ENCODE measurements at places on chromosomes 7 and 10. TPM values are rescaled to one million over a fixed set of nuclear protein-coding genes. Genes with fewer than 3 reads are reported as not detected.

DNA sequence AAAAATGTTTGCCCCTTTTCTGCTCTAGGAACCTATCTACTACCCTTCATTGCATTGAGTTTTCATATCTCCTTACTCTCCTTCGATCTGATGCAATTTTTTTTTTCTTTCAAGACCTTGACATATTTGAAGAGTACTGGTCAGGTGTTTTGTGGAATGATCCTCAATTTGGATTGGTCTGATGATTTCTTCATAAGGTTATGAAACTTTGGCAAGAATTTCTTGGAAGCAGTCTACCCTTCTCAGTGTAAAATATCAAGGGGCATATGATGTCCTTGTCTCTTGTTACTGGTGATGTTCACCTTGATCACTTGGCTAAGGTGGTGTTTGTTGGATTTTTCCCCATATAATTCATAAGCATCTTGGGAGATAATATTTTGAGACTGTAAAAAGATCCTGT lies 64.7 kb downstream of the CPED1 start:
- DNase-seq = no peak
- H3K27me3 ChIP-seq = no peaks in the 10 kb centered on the region
- H3K27ac ChIP-seq = no peak overlapping the region

Gene NPSR1
- not detected for polyA plus RNA-seq

DNA sequence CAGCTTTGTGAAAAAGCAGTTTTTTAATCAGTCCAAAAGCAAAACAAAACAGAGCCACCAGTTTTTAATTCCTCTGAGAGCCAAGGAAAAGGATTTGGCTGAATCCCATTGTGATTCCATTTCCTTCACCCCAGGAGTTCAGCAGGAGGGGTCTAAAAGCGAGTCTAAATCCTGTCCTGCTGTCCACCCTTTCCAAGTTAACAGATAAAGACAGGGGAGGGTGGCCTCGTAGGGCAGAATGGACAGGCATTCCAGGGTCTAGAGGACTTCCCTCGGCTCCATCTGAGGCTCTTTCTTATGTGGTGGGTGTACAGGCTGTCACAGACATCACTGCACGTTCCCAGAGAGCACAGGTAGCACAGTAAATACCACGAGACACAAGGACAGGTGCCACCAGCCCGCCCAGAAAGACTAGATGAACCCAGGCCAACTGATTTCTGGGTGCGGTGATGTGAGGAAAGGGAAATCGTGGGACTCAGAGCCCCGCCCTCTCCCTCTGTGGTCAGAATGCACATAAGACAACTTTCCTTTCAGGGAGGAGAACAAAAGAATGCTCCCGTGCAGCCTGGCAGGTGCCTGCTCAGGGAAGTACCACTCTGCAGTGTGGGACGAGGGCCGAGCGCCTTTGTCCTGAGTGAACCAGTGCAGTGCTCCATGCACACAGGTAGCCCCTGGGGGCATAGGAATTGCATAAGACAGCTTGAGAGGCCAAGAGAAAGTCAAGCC lies 119.7 kb downstream of the ABLIM1 start:
- H3K36me3 ChIP-seq = peaks cover 8% of the 10 kb centered on the region
- no peak overlapping the region for H3K4me3 ChIP-seq
- no peak for DNase-seq

GRCh38 chr7:102933763-102934162 lies 21.0 kb downstream of the LRRC17 start:
- no peak for DNase-seq
- no peaks in the 10 kb centered on the region for H3K27me3 ChIP-seq

GRCh38 chr7:16114633-16115032 lies 306.7 kb downstream of the CRPPA start:
- H3K27ac ChIP-seq = no peak overlapping the region
- no peaks in the 10 kb centered on the region for H3K4me1 ChIP-seq
- no peaks in the 10 kb centered on the region for H3K36me3 ChIP-seq
- H3K27me3 ChIP-seq = no peaks in the 10 kb centered on the region
- H3K4me3 ChIP-seq = no peak overlapping the region

Gene SEMA3C
- 15.5 TPM for polyA plus RNA-seq

- DNase-seq = peak; percentile 8
- no peak overlapping the region for H3K4me3 ChIP-seq
- peaks cover 2% of the 10 kb centered on the region for H3K4me1 ChIP-seq
- H3K36me3 ChIP-seq = no peaks in the 10 kb centered on the region
Measured at GRCh38 chr10:80081801-80082750, 3.6 kb downstream of the TMEM254 start.

GRCh38 chr7:108848486-108848885 lies 278.8 kb downstream of the DNAJB9 start:
- H3K36me3 ChIP-seq = no peaks in the 10 kb centered on the region
- DNase-seq = no peak
- no peak overlapping the region for H3K27ac ChIP-seq
- H3K4me1 ChIP-seq = no peaks in the 10 kb centered on the region

DNA sequence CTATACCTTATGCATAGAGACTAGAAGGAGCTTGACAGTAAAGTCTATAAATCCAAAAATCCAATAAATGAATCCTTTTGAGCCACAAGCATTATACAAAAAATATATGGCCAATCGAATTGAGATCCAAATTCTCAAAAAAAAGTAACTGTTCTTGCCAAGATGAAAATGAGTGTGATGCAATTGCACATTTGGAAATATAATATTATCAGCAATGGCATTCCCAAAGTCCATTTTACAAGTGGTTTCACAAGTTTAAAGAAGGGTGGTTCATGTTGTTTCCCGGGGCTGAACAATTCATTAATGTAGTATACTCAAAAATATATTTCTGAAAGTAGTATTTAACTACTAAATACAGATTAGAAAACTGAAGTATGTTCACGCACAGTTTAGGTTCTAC lies 7.3 kb downstream of the RP9 start:
- no peak overlapping the region for H3K27ac ChIP-seq
- H3K27me3 ChIP-seq = no peaks in the 10 kb centered on the region
- peaks cover 28% of the 10 kb centered on the region for H3K36me3 ChIP-seq
- DNase-seq = no peak
- peaks cover 4% of the 10 kb centered on the region for H3K4me1 ChIP-seq
- H3K4me3 ChIP-seq = no peak overlapping the region

- peak; percentile 10 for DNase-seq
- H3K4me3 ChIP-seq = no peak overlapping the region
- H3K27me3 ChIP-seq = no peaks in the 10 kb centered on the region
- H3K4me1 ChIP-seq = no peaks in the 10 kb centered on the region
- H3K36me3 ChIP-seq = no peaks in the 10 kb centered on the region
Measured at GRCh38 chr10:85124603-85125051, 796.2 kb downstream of the CCSER2 start.

Gene INSIG1
- 37.2 TPM for polyA plus RNA-seq

DNA sequence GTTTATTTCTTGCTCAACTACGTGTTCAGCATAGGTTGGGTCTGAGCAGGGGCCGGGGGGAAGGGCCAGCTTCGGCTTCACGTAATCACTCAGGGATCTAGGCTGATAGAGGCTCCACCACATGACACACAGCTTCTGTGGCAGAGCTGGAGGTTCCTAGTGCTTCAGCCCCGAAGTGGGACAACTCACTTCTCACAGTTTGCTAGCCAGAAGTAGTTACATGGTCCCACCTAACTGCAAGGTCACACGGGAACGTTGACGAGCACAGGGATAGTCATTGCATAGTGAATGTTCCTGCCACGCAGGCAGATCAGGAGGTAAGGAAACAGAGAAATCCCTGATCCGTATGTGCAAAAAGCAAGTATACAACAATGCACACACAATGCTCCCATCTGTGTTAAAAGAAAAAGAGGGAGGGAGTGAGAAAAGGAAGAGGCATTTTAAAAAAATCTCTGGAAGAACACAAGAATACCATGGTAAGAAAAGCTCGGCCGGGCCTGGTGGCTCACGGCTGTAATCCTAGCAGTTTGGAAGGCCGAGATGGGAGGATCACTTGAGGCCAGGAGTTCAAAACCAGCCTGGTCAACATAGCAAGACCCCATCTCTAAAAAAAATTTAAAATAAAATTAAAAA lies 16.9 kb downstream of the SMURF1 start:
- H3K4me1 ChIP-seq = peaks cover 3% of the 10 kb centered on the region
- H3K27me3 ChIP-seq = no peaks in the 10 kb centered on the region
- H3K4me3 ChIP-seq = no peak overlapping the region
- H3K27ac ChIP-seq = no peak overlapping the region

- H3K4me3 ChIP-seq = no peak overlapping the region
- H3K4me1 ChIP-seq = peaks cover 9% of the 10 kb centered on the region
Measured at GRCh38 chr10:78314651-78315050, 281.0 kb downstream of the RPS24 start.

DNA sequence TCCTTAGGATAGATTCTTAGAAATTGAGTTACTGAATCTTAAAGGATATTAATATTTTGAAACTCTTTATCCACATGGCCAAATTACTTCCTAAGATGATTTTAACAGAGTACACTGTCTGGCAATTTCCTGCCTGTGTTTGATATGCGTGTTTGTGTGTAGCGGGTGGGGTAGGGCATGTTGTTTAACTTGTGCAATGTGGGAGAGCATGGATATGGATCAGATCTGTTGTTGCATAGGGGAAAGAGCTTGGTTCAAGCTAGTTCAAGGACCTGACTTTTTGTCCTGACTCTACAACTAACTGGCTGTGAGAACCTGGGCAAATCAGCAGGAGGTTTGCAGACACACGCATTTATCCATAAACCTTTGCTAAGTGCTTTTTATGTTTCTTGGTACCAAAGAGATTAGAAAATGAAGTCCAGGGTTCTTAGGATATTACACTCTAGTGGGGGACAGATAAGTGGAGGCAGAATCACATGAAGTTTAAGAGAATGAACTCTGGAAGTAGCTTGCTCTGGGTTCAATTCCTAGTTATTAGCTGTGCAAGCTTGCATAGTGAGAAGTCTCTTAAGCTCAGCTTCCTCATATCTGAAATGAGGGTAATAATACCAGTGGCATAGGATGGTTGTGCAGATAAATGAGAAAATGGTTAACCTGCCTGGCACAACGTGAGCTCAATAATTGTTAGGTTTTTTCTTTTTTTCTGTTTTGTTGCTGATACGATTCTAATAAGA lies 96.3 kb upstream of the PRR15 start:
- no peak overlapping the region for H3K4me3 ChIP-seq
- no peak overlapping the region for H3K27ac ChIP-seq
- peaks cover 12% of the 10 kb centered on the region for H3K4me1 ChIP-seq
- no peaks in the 10 kb centered on the region for H3K27me3 ChIP-seq
- H3K36me3 ChIP-seq = no peaks in the 10 kb centered on the region

Gene LIPK
- not detected for polyA plus RNA-seq

GRCh38 chr10:96470116-96470743 lies 43.5 kb downstream of the TLL2 start:
- H3K4me1 ChIP-seq = no peaks in the 10 kb centered on the region
- no peaks in the 10 kb centered on the region for H3K27me3 ChIP-seq
- H3K36me3 ChIP-seq = no peaks in the 10 kb centered on the region
- H3K4me3 ChIP-seq = no peak overlapping the region

DNA sequence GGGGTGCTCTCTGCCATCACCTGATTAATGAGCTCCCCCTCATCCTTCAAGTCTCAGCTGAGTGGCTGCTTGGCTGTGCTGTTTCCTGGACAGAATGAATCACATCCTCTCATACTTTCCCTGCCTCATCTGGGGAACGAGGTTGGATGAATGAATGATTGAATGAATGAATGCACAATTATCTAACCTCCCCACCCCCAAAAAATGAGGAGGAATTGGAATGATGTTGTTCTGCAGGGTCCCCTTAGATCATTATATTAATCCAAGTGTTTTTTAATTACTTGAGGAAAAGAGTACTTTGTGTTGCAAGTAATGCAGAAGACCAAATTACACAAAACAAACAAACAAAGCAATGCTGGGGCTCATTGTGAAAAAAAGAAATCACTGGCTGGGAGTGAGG lies 240.2 kb downstream of the BUB3 start:
- H3K4me3 ChIP-seq = no peak overlapping the region
- H3K27me3 ChIP-seq = no peaks in the 10 kb centered on the region
- H3K36me3 ChIP-seq = no peaks in the 10 kb centered on the region
- DNase-seq = no peak
- no peaks in the 10 kb centered on the region for H3K4me1 ChIP-seq

Gene MPLKIP
- polyA plus RNA-seq = 79.5 TPM

- H3K27me3 ChIP-seq = no peaks in the 10 kb centered on the region
- no peak overlapping the region for H3K4me3 ChIP-seq
- no peak for DNase-seq
- no peak overlapping the region for H3K27ac ChIP-seq
- H3K4me1 ChIP-seq = no peaks in the 10 kb centered on the region
- H3K36me3 ChIP-seq = no peaks in the 10 kb centered on the region
Measured at GRCh38 chr7:22867003-22867402, 44.4 kb upstream of the TOMM7 start.

DNA sequence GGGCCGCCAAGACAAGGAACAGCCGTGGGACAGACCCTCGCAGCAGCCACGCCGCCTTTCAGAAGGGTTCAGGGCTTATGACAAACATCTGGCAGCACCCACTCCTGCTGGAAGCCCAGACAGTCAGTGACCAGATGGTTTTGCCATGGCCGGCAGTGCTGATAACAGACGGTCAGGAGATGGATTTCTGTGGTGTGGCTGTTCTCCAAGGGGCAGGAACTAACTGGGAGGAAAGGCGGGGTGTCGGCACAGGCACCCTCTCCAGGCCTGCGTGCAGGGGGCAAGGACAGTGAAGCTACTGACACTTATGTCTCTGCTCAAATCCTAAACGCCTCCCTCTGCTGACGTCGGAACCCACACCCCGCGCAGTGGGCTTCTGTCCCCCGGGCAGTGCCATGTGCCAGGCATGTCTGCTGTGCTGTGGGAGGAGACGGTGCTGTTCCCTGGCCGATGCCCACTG lies 416.1 kb downstream of the DNAJB6 start:
- no peaks in the 10 kb centered on the region for H3K27me3 ChIP-seq
- DNase-seq = peak; percentile 20
- H3K4me1 ChIP-seq = no peaks in the 10 kb centered on the region
- H3K36me3 ChIP-seq = no peaks in the 10 kb centered on the region
- no peak overlapping the region for H3K4me3 ChIP-seq

GRCh38 chr7:26369593-26369992 lies 77.9 kb downstream of the SNX10 start:
- no peak overlapping the region for H3K27ac ChIP-seq
- H3K4me1 ChIP-seq = no peaks in the 10 kb centered on the region
- DNase-seq = peak; percentile 64
- H3K4me3 ChIP-seq = no peak overlapping the region
- H3K27me3 ChIP-seq = peaks cover 8% of the 10 kb centered on the region

- H3K27ac ChIP-seq = no peak overlapping the region
- H3K27me3 ChIP-seq = no peaks in the 10 kb centered on the region
- no peak overlapping the region for H3K4me3 ChIP-seq
- H3K36me3 ChIP-seq = no peaks in the 10 kb centered on the region
- no peak for DNase-seq
Measured at GRCh38 chr7:30487371-30487770, 8.8 kb upstream of the NOD1 start.

- no peak within 1 kb of the TSS for H3K4me3 ChIP-seq
- H3K27me3 ChIP-seq = no peaks in the 10 kb centered on the region
- H3K27ac ChIP-seq = no peak within 1 kb of the TSS
- no peak for DNase-seq
- peaks cover 28% of the 10 kb centered on the region for H3K4me1 ChIP-seq
Measured at GRCh38 chr7:151024435-151025056, at the start of gene ATG9B. ATG9B (minus strand) TSS chr7:151024494; CDS start chr7:151024423, 71 bp downstream.

Data from cardiac muscle cell (in vitro differentiated cells and primary cell).